ENCODE measurements at places on chromosomes 6 and 20.

- DNase-seq: no peak
Measured at GRCh38 chr20:34240693-34241615, at the start of gene ASIP. Gene ASIP (plus strand): TSS chr20:34241423. CDS start chr20:34260375, 18,952 bp downstream.

DNA sequence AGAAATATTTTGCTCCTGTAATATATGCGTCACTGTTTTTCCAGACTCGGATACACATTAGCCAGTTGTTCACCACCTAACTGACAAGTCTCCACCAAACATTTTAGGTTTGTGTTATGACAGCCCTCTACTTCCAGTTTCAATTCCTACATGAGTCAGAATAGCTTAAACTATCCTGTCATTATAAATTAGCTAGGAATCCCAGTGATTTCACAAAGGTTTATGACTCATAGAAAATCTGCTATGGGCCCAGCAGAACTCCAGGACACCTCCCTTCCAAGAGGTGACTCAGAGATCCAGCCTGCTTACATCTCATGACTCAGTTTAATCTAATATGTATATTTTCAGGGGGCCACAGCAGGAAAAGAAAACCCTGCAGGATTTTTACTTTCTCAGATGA lies 17.4 kb upstream of the PLCB4 start:
- DNase-seq: no peak

- DNase-seq: no peak
Measured at GRCh38 chr6:149209871-149210775, 107.4 kb upstream of the TAB2 start.

GRCh38 chr6:162200945-162201690 lies 526.4 kb downstream of the PRKN start:
- DNase-seq: no peak

DNA sequence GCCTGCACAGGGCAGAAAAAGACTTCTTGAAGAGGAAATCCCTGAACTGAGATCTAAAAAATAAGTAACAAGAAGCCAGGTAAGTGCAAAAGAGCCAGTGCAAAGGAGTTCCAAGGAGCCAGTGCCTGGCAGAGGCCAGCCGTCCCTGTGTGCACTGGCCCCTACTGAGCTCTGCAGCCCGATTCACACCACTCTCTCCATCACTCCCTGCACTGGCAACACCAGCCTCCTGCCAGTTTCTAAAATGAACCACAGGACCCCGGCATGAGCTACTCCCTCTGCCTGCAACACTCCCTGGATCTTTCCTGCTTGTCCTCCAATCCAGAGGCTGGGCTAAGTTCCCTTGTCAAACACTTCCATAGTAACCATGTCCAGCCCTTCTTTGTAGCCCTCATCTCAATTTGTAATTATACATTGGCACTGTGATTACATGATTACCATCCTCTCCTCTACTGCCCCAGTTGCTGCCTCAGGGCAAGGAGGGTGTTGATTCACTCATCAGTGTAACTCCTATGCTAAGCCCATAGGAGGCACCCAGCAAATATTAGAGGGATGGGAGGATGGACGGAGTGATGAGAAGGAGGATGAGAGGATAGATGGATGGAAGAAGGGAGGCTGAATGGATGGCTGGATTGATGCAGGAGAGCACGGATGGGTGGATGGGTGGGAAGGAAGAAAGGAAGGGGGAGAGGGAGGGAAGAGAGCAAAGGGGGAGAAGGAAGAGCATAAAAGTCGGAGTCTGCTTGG lies 49.3 kb downstream of the SIRPA start:
- DNase-seq: no peak

DNA sequence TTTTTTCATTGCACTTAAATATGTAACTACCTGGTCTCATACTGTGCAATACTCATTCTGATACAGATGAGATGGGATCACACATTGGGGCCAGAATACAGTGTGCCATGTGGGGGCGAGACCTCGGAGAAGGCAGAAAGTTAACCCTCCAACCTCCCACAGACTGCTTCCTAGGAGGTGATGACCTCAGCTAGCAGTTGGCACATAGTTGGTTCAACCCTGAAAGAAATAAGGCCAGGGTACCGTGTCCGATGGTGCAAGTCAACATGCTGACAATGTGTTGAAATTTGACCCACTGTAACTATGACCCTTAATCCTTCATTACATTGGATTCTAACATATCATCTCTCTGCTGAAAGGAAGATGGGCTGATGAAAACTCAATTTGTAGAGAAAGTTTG lies 61.9 kb downstream of the GJA10 start:
- DNase-seq: no peak

DNA sequence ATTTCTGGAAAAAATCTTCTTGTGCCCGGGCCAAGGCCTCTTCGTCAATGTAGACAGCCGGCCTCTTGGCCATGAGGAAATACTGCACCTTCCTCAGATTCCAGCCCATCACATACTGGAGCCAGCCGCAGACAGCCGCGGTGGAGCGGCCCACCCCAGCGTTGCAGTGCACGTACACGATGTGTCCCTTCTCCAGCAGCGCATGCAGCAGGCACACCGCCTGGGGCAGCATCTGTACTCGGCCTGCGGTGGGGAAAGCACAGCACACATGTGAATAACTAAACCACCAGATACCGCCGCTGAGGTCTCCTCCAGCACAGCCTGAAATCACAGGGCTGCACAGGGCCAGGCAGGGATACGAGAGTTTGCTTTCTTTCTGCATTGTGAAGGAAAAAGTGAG lies 107.9 kb downstream of the EPM2A start:
- no peak for DNase-seq

DNA sequence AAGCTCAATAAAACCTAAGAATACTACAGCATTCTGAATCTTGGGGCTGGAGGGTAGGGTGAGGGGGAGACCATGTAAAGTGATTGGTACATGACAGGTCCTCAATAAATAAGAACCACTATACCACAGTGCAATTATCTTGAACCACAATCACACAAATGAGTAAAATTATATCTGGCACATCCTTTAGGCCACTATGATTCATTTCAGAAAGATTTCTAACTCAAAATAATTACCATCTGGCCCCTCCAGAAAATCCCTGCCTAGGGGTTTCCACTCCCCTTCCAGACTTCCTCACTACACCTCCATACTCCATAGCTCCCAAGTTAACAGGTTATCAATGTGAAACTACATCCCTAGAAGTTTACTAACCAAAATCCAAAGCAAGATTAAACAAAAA lies 19.7 kb downstream of the AKIRIN2 start:
- no peak for DNase-seq

GRCh38 chr20:14744723-14745122 lies 407.3 kb upstream of the FLRT3 start:
- no peak for DNase-seq

GRCh38 chr6:29376003-29376402 lies 912 bp upstream of the OR12D3 start:
- no peak for DNase-seq

- no peak for DNase-seq
Measured at GRCh38 chr20:4916971-4917881, 84.1 kb downstream of the SLC23A2 start.

GRCh38 chr6:154239392-154239791 lies 117.2 kb downstream of the IPCEF1 start:
- DNase-seq: no peak

DNA sequence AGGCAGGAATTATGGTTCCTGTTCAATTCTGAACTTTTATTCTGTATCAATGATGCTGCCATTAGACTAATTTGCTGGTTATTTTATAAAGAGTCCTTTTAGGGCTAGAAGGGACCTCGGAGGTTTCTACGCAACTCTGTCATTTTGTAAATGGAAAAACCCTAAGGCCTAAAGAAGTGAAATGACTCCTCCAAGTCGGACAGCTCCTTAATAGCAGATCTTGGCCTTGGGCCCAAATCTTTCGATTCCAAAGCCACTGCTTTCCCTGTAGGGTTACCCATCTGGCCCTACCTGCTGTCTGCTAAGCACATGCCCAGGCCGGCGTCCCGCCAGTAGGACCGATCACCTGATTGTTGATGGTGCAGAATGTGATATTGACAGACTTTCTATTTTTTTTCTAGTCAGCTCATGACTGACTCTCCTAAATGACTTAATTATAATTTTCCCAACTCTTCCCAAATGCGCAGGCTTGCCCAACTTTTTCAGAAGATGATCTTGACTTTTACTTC lies 40.2 kb downstream of the PLEKHG1 start:
- DNase-seq: no peak

GRCh38 chr20:1312904-1313235 lies 16.1 kb downstream of the SDCBP2 start:
- no peak for DNase-seq

GRCh38 chr6:121748376-121748775 lies 312.9 kb downstream of the GJA1 start:
- DNase-seq: no peak

DNA sequence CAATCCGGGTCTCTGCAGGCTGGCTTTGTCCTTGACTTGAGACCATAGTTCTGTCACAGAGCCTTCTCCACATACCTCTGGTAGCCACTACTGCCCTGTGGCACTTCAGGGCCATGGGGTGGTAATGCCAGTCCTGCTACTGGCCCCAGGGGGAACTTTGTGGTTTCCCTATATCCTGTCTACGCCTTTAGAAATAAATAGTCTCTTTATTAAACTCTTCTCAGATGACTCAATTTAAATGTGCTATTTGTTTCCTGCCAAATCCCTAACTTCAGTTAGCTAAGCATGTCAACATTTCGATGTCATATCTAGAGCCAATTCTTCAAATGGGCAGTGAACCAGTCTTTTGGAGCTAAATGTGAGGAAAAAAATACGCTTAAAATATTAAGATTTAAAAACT lies 60.1 kb downstream of the SEL1L2 start:
- no peak for DNase-seq

- no peak for DNase-seq
Measured at GRCh38 chr6:151317995-151318365, 73.4 kb downstream of the ZBTB2 start.

DNA sequence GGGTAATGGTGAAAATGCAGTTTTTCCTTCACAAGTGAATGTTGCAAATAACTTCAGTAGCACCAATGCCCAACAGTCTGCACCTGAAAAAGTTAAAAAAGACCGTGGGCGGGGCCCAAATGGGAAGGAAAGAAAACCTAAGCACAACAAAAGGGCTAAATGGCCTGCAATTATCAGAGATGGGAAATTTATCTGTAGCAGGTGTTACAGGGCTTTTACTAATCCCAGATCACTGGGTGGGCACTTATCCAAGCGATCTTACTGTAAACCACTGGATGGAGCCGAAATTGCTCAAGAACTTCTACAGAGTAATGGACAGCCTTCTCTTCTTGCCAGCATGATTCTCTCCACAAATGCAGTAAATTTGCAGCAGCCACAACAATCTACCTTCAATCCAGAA lies 64.8 kb upstream of the SMIM8 start:
- no peak for DNase-seq

DNA sequence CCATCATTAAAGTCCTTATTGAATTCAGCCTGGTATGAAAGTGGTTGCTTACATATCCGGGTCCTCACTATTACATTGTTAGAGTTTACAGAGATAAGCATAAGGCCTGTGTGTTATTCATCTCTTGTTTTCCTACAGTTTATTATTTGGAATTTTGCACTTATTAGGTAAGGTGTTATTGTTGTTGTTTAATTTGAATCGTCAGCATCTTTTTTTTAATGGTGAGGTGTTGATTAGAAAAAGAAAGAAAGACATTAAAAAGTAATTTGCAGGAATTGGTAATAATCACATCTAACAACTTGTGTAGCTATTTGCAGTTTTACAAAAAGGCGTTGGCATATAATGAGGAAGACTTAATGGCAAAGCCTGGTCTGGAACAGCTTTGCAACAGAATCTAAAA lies 158.6 kb downstream of the SAMD5 start:
- no peak for DNase-seq

DNA sequence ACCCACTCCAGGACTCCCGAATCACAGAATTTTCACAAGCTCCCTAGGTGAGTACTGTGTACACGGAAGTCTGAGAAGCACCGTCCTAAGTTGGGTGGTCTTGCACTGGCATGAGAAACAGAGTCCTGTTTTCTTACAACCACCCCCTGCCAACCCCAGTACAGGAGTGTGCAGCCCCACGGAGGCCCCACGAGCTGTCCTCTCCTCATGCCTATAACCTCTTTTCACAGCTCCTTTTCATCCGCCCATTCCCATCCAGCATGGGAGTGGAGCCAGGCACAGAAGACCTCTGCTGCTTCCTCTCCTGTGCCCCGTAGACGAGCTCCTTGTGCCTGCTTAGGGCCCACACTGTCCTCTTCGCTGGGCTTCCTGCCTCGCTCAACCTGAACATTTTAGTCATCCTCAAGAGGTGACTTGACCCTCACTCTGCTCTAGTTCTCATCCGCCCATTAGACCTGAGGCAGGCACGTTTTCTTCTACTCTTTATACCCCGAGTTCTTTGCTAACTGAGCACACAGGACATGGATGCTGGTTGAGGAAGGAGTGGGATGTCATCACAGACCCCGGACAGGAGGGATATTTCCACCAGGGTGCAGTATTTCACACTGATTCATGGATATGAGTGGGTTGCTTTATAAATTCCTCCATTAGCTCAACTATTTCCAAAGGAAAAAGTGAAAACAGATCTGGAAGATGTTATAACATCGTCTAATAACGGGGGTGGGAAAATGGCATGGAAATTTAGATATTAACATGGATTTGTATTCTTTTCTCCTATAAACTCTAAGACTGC lies 160.5 kb downstream of the TTLL2 start:
- no peak for DNase-seq
